Thoracic aorta (tissue), 2 donors: ENCODE measurements at places on chromosomes 4 and X. TPM values are rescaled to one million over a fixed set of nuclear protein-coding genes. Genes with fewer than 3 reads are reported as not detected.

Gene GAGE2A
- total RNA-seq: not detected

Gene AFP
- total RNA-seq: not detected

Gene LAMP2
- total RNA-seq: 118 TPM

Gene PDE5A
- 223 TPM for total RNA-seq

Gene TMSB15B
- total RNA-seq: 6.6 TPM

Gene ZIC3
- total RNA-seq: not detected

Gene GAGE13
- total RNA-seq: not detected

Gene EDA2R
- total RNA-seq: 8.5 TPM

Gene TCEAL7
- 2.8 TPM for total RNA-seq

Gene FAM156B
- total RNA-seq: 37.6 TPM

- no peak for DNase-seq
- H3K4me3 ChIP-seq: no peak overlapping the region
- no peaks in the 10 kb centered on the region for H3K27me3 ChIP-seq
- H3K4me1 ChIP-seq: no peaks in the 10 kb centered on the region
- no peak overlapping the region for H3K27ac ChIP-seq
- H3K36me3 ChIP-seq: no peaks in the 10 kb centered on the region
Observed at GRCh38 chr4:184306470-184306869, 88.8 kb upstream of the ENPP6 start.

GRCh38 chr4:2298532-2298991 is 36.7 kb upstream of the MXD4 start:
- H3K27me3 ChIP-seq: no peaks in the 10 kb centered on the region
- H3K27ac ChIP-seq: no peak overlapping the region
- no peaks in the 10 kb centered on the region for H3K36me3 ChIP-seq
- H3K4me1 ChIP-seq: no peaks in the 10 kb centered on the region
- no peak overlapping the region for H3K4me3 ChIP-seq
- DNase-seq: no peak

- peaks cover 22% of the 10 kb centered on the region for H3K4me1 ChIP-seq
- H3K27me3 ChIP-seq: no peaks in the 10 kb centered on the region
- H3K4me3 ChIP-seq: no peak overlapping the region
- no peak overlapping the region for H3K27ac ChIP-seq
- H3K36me3 ChIP-seq: peaks cover 2% of the 10 kb centered on the region
Observed at GRCh38 chr4:145840162-145840768, 98.4 kb downstream of the ZNF827 start.

GRCh38 chr4:74244049-74244448 is 64.2 kb upstream of the EPGN start:
- H3K4me1 ChIP-seq: no peaks in the 10 kb centered on the region

DNA sequence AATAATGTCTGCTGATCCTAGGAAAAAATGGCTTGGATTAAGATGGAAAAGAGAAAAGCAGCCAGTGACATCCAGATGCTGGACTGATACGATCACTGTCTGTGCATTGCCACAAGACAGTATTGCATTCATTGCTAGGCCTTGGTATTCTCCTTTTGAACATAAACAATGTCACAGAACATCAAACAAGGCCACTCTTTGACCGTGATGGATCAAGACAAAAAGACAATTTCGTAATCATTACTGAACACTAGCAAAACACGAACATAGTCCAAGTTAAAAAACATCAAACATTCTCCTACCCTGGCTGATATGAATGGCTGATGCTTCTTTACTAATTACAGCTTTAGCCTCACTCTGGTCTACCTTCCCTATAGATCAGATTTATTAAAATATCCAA is 374.1 kb upstream of the CXorf51B start:
- no peak overlapping the region for H3K4me3 ChIP-seq
- H3K4me1 ChIP-seq: no peaks in the 10 kb centered on the region
- H3K27me3 ChIP-seq: no peaks in the 10 kb centered on the region

DNA sequence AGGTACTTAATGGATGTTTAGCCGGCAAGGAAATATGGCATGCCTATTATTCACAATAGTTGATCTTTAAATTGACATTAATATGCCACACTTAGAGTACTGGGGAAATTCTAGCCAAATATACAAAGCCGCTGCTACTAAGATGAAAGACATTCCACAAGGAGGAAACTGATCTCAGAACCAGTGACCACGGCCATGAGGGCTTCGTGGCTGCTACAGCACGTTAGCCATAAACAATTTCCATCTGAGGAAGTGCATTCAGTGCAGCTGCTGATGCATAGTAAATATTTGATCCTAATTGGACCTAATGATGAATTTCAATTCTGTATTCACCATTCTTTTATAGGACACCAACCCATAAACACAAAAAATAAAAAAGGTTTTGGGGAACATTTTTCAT is 59.1 kb downstream of the SORBS2 start:
- no peaks in the 10 kb centered on the region for H3K27me3 ChIP-seq
- no peak overlapping the region for H3K27ac ChIP-seq
- no peak overlapping the region for H3K4me3 ChIP-seq
- H3K4me1 ChIP-seq: no peaks in the 10 kb centered on the region

GRCh38 chr4:152359208-152360044 is 176.5 kb downstream of the FBXW7 start:
- no peak for DNase-seq
- no peak overlapping the region for H3K27ac ChIP-seq
- H3K36me3 ChIP-seq: no peaks in the 10 kb centered on the region
- peaks cover 6% of the 10 kb centered on the region for H3K4me1 ChIP-seq
- no peaks in the 10 kb centered on the region for H3K27me3 ChIP-seq

DNA sequence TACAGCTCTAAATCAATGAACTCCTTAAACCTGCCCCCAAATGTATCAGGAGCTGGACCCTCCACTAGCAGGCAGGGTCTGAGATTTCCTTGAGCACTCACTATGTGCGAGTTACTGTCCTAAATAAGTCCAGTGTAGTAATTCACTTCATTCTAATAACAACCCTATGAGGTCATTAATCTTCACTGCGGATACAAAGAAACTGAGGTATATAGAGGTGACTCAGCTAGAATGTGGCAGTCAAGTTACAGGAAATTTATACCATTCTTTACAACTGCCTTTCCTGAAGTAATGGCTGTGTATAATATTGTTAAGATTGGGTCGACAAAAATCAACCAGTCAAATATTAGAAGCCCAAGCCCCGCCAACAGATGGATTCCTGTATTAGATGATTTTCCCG is 473.9 kb upstream of the FTHL17 start:
- H3K36me3 ChIP-seq: no peaks in the 10 kb centered on the region
- no peak overlapping the region for H3K27ac ChIP-seq
- H3K4me3 ChIP-seq: no peak overlapping the region
- H3K27me3 ChIP-seq: no peaks in the 10 kb centered on the region
- no peak for DNase-seq

DNA sequence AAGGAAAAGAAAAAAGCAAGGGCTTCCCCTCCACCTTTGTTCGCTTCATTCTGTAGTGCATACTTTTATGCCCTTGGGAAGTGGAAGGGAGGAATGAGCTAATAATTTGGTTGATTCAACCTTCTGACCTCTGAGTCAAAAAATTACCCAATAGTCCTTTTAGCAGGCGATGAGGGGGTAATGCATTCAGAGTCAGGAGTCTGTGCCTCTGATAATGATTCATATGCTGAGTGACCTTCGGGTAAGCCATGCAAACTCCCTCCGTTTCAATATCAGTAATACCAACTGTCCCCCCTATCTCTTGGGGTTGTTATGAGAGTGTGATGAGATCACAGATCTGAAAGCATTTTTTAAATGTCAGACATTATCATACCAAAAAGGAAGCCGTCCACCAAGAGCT is 41.6 kb upstream of the ACSL4 start:
- H3K27ac ChIP-seq: no peak overlapping the region
- H3K4me3 ChIP-seq: no peak overlapping the region
- no peaks in the 10 kb centered on the region for H3K4me1 ChIP-seq
- no peak for DNase-seq

DNA sequence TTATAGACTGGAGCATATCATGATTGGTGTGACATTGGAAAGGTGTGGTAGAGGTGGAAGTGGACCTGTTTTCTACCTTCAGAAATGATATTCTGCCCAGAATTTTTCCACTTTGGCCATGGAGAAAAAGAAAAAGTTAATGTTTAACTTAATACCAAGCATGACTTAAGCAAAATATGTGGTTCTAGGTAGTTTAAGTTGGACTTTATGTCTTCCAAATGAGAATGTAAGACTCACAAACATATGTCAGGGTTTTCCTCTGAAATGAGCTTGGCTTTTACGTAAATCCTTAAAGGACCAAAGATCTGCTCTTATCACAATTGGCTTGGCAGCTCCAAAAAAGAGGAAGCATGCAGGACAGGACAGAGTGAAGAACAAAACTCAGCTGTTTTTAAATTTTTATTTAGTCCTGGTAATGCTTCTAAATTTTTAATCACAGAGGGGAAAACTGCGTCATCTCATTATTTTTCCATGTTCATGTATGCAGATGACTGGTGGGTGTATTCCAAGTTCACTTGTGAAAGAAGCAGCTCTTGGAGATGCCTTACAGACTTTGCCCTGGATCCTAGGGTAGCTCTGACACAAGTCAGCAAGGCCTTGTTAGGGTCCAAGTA is 98.2 kb downstream of the ANK2 start:
- no peaks in the 10 kb centered on the region for H3K36me3 ChIP-seq
- H3K27ac ChIP-seq: peak overlapping the region; percentile 73
- H3K27me3 ChIP-seq: no peaks in the 10 kb centered on the region
- H3K4me3 ChIP-seq: peak overlapping the region; percentile 74

DNA sequence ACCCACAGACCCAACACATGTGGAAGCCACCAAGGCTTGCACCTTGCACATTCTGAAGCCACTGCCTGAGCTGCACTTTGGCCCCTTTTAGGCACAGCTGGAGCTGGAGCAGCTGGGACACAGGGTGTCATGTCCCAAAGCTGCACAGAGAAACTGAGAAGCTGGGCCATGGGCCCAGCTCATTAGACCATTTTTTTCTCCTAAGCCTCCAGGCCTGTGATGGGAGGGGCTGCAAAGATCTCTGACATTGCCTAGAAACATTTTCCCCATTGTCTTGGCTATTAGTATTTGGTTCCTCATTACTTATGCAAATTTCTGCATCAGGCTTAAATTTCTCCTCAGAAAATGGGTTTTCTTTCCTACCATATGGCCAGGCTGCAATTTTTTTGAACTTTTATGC is 447.4 kb upstream of the HS3ST1 start:
- no peaks in the 10 kb centered on the region for H3K36me3 ChIP-seq
- H3K27me3 ChIP-seq: no peaks in the 10 kb centered on the region
- no peak overlapping the region for H3K27ac ChIP-seq
- H3K4me1 ChIP-seq: no peaks in the 10 kb centered on the region
- DNase-seq: no peak
- no peak overlapping the region for H3K4me3 ChIP-seq

GRCh38 chr4:96895826-96896225 is 1055.9 kb downstream of the PDHA2 start:
- no peak overlapping the region for H3K27ac ChIP-seq
- H3K4me1 ChIP-seq: no peaks in the 10 kb centered on the region
- DNase-seq: no peak
- no peaks in the 10 kb centered on the region for H3K36me3 ChIP-seq

DNA sequence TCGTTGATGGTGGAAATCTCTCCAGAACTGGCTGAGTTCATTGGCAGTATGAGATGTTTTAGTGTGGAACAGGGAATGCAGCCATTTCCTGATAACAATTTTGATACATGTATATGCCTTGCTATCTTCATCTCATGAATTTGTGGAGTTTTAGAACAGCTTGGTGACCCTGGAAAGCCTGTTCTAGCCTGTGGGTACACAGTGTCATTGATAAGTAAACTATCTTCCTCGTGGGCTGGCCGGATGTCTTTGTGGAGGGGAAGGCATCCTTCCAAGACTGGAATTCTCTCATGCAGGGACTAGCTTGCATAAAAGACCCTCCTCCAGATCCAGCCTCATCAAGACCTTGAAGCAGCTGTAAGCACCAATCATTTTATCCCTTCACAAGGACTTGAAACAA is 40.2 kb upstream of the NUDT10 start:
- H3K27me3 ChIP-seq: no peaks in the 10 kb centered on the region
- H3K36me3 ChIP-seq: no peaks in the 10 kb centered on the region
- DNase-seq: no peak

- no peak for DNase-seq
- no peak overlapping the region for H3K4me3 ChIP-seq
- no peaks in the 10 kb centered on the region for H3K36me3 ChIP-seq
- H3K27ac ChIP-seq: no peak overlapping the region
- H3K27me3 ChIP-seq: no peaks in the 10 kb centered on the region
Observed at GRCh38 chr4:78940752-78941151, 1.5 kb upstream of the PAQR3 start.

- no peaks in the 10 kb centered on the region for H3K36me3 ChIP-seq
- DNase-seq: no peak
- H3K27me3 ChIP-seq: no peaks in the 10 kb centered on the region
Observed at GRCh38 chr4:181301735-181302710, 941.2 kb upstream of the TENM3 start.

- H3K27ac ChIP-seq: no peak overlapping the region
- H3K27me3 ChIP-seq: no peaks in the 10 kb centered on the region
- H3K36me3 ChIP-seq: no peaks in the 10 kb centered on the region
- no peak overlapping the region for H3K4me3 ChIP-seq
Observed at GRCh38 chr4:38311495-38312126, 351.4 kb downstream of the PTTG2 start.

- no peaks in the 10 kb centered on the region for H3K27me3 ChIP-seq
- no peak for DNase-seq
- peaks cover 24% of the 10 kb centered on the region for H3K4me1 ChIP-seq
- H3K4me3 ChIP-seq: no peak overlapping the region
- no peaks in the 10 kb centered on the region for H3K36me3 ChIP-seq
- no peak overlapping the region for H3K27ac ChIP-seq
Observed at GRCh38 chr4:53005149-53005546, 143.0 kb downstream of the RASL11B start.

GRCh38 chr4:92328095-92328494 is 24.3 kb downstream of the GRID2 start:
- no peak overlapping the region for H3K27ac ChIP-seq
- H3K36me3 ChIP-seq: no peaks in the 10 kb centered on the region
- no peak overlapping the region for H3K4me3 ChIP-seq
- H3K4me1 ChIP-seq: no peaks in the 10 kb centered on the region
- DNase-seq: no peak
- no peaks in the 10 kb centered on the region for H3K27me3 ChIP-seq

DNA sequence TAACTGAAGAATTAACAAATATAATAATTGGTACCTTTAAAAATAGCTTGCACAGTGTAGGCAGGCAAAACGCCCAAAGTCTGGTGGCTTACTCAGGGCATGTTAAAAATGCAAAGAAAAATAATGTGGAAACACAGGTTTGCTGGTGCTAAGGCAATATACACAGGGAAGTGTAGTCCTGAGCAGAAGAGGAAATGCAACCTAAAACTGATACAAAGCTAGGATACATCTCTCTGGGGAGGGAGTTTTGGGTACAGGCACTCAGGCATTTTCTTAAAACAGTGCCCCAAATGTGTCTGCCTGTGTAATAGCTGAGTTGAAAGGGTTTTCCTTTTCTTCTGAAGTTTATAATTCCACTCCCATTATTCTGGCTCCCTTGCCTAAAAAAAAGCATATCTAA is 47.4 kb downstream of the TMPRSS11E start:
- H3K4me1 ChIP-seq: no peaks in the 10 kb centered on the region
- H3K4me3 ChIP-seq: no peak overlapping the region
- H3K27ac ChIP-seq: no peak overlapping the region
- H3K36me3 ChIP-seq: no peaks in the 10 kb centered on the region

GRCh38 chr4:15260758-15261157 is 167.1 kb upstream of the C1QTNF7 start:
- peaks cover 17% of the 10 kb centered on the region for H3K4me1 ChIP-seq
- H3K27ac ChIP-seq: no peak overlapping the region
- no peak overlapping the region for H3K4me3 ChIP-seq
- no peak for DNase-seq
- no peaks in the 10 kb centered on the region for H3K27me3 ChIP-seq

GRCh38 chr4:21742326-21742725 is 206.2 kb downstream of the KCNIP4 start:
- no peak overlapping the region for H3K4me3 ChIP-seq
- no peak overlapping the region for H3K27ac ChIP-seq
- DNase-seq: no peak
- H3K36me3 ChIP-seq: no peaks in the 10 kb centered on the region
- no peaks in the 10 kb centered on the region for H3K4me1 ChIP-seq
